CD4-positive, alpha-beta T cell treated with Interleukin-12 subunit alpha and Interleukin-12 subunit beta, for 1 hour (primary cell): ENCODE measurements at places on chromosomes 1 and 21.

DNA sequence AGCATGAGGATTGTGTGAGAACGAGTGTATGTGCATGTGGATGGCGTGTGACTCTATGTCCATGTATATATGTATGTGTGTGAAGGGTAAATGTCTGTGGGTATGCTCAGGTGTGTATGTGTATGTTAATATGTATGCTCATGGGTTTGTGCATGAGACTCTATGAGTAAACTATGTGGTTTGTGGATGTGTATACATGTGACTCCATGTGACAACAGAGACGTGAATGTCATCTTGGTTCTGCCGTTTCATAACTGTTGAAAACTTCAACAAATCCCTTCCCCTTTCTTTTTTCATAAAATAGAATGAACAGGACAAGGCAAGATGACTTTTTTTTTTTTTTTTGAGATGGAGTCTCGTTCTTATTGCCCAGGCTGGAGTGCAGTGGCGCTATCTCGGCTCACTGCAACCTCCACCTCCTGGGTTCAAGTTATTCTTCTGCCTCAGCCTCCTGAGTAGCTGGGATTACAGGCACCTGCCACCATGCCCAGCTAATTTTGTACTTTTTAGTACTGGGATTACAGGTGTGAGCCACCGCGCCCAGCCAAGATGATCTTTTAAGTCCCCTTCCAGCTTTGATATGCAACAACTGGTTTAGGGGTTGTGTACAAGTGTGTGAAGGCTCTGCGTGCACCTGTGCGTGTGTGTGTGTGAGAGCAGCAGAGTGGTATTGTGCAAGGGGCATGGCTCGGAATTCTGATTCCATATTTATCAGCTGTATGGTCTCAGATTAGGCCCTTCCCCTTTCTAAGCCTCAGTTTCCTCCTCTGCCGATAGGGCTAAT is 106.3 kb downstream of the EBNA1BP2 start:
- no peak for DNase-seq

DNA sequence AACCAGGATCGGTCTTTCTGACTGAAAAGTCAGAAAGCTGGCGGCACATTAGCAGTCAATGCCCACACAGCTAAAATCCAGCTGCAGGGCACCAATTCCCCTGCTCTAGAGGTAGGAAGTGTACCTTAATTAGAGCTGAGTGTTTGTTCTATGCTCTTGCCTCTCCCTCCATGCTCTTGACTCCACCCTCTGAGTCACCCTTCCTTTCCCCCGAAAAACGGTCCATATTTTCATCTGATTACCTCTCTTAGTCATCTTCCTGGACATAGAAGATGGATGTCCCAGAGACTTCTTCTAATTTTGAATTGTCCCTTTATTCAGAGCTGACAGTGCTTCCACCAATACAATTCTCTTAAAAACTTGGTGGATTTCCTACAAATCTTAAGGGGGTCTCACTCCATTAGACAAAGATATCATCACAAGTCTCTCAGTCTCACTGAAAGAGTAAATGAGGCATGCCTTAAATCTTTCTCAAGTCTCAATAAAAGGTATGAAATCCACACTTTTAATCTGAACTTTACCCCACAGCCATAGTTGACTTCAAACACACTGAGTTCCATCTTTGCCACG is 44.1 kb upstream of the SLC19A1 start:
- DNase-seq: no peak

DNA sequence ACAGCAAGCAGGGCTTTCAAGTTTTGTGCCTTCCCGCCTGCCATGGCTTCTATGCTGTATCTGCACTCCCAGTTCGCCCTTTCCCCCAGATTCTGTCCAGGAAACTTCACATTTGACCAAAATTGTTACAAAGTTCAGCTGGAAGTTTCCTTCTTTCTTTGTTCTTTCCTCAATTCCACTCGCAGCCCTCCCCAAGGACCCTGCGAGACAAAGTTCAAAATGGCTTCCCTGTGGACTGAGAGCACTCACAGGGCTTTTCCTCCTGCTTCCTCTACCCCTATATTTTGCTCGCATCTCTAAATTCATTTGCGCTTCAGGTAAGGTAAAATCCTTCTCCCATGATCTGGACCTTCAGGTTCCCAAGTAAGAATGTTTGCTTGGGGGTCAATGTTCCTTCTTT is 1348.4 kb upstream of the B3GALT2 start:
- no peak for DNase-seq

DNA sequence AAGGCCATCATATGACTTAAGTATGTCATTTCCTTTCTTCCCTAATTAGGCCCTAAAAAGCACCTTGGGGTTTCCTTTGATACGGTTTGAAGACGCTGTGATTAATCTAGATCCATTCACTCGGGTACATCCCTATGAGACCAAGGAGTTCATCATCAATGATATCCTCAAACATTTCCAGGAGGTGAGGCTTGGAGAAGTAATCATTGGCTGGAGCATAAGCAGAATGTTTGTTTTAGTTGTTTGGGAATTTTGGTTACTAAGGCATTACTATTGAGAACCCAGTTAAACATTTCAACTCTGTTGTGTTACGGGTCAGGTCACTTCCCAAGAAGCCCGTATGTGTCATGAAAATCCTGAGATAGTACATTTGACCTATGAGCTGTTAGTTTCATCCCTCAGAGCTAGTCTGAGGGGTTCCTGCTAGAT is 185.2 kb downstream of the VPS13D start:
- DNase-seq: no peak

DNA sequence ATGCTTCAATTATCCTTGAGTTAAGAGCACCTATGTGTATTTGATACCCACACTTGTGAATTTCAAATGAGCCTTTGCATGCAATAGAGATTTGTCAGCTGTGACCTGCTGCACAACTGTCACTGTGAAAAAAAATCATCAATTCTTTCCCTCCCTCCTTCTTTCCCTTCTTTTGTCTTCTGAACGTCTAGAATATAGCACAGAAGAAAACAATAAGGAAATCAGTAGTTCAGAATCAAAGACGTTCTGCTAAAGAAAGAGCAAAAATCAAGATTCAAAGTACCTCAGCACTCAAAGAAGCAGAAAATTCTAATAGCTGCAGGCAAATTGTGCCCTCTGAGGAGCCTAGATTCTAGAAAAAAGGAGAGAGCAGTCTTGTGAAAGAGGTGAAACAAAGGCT is 1.7 kb upstream of the FMN2 start:
- DNase-seq: no peak

GRCh38 chr1:90325168-90325567 is 330.3 kb downstream of the ZNF326 start:
- DNase-seq: no peak

DNA sequence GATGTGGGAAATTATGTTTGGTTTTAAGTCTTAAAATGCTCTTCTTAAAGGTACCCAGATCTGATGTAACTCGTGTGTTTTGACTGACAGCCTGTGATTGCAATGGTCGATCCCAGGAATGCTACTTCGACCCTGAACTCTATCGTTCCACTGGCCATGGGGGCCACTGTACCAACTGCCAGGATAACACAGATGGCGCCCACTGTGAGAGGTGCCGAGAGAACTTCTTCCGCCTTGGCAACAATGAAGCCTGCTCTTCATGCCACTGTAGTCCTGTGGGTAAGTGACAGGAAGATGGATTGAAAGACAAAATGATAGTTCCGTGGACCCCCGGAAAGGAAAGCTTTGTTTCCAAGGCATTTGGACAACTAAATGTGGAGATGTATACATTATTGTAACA is 71.6 kb upstream of the LAMC2 start:
- DNase-seq: no peak

GRCh38 chr1:173302890-173303829 is 96.0 kb upstream of the TNFSF4 start:
- DNase-seq: no peak

- DNase-seq: no peak
These were observed 65.6 kb downstream of the SAMSN1 start for GRCh38 chr21:14480411-14481031.

DNA sequence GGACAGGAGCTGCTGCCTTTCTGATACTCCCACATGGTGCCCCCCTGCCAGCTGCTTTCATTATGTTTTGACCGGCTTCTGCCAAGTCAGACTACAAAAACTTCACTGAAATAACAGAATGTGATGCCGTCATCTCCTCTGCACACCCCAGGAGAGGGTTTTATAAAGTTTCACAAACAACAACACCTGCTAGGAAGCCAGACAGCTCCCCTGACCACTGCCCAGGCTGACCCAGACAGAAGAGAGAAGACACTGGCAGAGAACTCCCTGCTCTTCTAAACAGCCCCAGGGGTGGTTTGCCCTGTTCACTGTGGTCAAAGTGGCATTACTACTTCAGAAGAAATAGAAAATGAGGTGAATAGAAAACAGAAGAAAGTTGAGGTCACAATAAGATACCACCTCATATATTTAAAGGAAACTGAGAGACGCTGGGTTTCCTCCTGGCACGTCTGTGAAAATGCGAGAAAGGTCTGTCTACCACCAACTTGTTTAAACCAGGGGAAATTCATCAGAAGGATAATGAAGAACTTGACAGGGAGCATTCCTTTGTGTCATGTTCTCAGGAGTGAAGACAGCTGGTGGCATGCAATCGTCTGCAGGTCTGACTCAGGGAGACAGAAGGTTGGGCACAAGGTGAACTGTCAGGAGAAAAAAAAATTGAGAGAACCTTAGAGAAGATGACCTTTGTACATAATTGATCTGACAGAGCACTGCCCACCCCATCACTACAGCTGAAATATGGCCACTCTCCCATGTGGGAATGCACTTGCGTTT is 119.0 kb upstream of the NFIA start:
- DNase-seq: no peak

GRCh38 chr1:156368889-156369684 is at the start of gene RHBG:
RHBG (plus strand) TSS chr1:156369211; CDS start chr1:156369250, 39 bp downstream.
- peak; percentile 14 for DNase-seq

- no peak for DNase-seq
These were observed 39.5 kb upstream of the CASZ1 start for GRCh38 chr1:10835822-10836421.

GRCh38 chr1:10424034-10424433 is 6.2 kb upstream of the CENPS start:
- no peak for DNase-seq

GRCh38 chr1:45867697-45868348 is 64.4 kb downstream of the MAST2 start:
- no peak for DNase-seq

GRCh38 chr1:111598544-111598943 is 21.0 kb upstream of the RAP1A start:
- peak; percentile 55 for DNase-seq

- no peak for DNase-seq
These were observed 80.7 kb upstream of the KAZN start for GRCh38 chr1:14517841-14518180.

- no peak for DNase-seq
These were observed 1.1 kb upstream of the CD244 start for GRCh38 chr1:160863774-160864131.

GRCh38 chr1:207873055-207873890 is 37.7 kb downstream of the CD34 start:
- peak; percentile 47 for DNase-seq

DNA sequence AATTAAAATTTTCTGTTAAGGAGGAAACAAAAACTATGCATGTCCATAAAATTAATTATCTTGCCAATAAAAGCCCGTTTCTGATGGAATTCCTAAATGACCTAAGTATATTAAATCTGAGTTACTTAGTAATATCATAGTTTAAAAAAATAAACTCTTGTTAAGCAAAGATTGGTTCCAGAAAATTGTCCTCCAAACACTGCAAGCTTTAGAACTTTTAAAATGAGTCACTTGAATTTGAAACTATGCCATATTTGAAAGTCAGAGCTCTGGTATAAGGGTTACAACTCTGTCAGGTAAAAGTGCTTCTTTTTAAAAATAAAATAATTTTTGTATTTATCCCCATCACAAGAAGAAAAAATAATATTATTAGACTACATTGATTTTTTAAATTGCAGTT is 409.5 kb downstream of the PLPP3 start:
- DNase-seq: no peak

GRCh38 chr1:202023001-202023433 is 12.6 kb downstream of the ELF3 start:
- no peak for DNase-seq

DNA sequence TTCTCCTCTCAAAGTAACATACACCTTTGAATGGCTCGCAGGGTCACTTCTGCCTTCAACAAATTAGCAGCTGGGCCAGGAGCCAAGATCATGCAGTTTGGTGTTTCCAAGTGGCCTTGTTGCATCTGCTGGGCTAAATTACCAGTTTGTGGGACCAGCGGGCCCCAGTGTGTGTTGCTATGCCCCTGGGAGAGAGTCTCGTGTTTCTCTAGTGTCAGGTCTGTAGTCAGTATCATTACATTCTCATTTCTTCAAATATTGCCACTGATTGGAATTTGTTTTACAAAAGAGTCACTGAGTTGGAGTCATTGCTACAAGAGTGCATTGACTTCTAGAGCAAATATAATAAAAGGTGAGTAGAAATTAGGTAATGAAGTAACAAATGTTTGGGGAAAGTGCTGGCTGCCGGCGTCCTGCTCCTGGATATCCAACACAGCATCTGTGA is 35.5 kb downstream of the RHOU start:
- no peak for DNase-seq

DNA sequence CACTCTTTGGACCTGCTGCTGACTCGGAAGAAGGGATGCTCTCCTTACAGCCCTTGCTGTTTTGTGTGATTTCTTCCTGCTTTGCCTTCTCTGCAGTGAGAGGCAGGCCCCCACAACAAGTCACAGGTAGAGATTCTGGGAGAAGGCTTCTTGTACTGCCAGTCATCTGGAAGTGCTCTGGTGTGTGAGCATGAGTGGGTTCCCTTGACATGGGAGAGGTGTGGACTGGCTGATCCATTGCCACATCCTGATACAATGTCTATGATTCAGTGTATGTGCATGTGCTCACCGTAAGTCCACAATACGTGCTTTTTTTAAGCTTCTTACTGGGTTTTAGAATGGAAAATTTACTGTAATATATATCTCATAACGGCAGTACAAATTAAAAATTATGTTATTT is 46.0 kb upstream of the PLA2G4A start:
- DNase-seq: no peak

- DNase-seq: no peak
These were observed 4.8 kb upstream of the FAF1 start for GRCh38 chr1:50964863-50965262.

DNA sequence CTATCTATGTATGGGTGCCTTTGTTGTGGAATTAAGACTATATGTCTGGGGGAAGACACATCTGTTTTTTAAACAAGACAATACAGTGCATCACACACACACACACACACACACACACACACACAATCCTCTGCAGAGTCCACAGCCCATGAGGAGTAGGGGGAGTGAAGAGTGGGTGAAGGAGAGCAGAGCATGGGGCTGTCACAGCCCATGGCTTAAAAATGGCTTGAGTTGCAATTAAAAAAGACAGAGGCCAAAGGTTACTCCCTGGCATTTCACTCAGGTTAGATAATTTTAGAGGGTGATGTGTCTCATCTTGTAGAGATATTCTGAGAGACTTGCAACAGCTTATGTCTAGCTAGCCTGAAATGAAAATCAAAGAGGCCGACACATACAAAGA is 176.5 kb upstream of the PLXNA2 start:
- no peak for DNase-seq

- no peak for DNase-seq
These were observed 3.5 kb upstream of the C1orf159 start for GRCh38 chr1:1119272-1119890.

DNA sequence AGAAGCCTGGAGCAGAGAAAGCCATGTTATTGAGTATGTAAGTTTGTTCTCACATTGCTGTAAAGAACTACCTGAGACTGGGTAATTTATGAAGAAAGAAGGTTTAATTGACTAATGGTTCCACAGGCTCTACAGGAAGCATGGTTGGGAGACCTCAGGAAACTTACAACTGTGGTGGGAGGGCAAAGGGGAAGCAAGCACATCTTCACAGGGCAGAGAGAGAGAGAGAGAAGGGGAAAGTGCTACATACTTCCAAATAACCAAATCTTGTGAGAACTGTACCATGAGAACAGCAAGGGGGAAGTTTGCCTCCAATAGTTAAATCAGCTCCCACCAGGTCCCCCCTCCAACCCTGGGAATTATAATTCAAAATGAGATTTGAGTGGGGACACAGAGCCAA is 302.7 kb downstream of the ST6GALNAC3 start:
- DNase-seq: no peak
